ENCODE measurements at places on chromosomes 6 and 20.

- DNase-seq, result no peak
Measured at GRCh38 chr6:117432273-117432672, 6.5 kb upstream of the ROS1 start.

DNA sequence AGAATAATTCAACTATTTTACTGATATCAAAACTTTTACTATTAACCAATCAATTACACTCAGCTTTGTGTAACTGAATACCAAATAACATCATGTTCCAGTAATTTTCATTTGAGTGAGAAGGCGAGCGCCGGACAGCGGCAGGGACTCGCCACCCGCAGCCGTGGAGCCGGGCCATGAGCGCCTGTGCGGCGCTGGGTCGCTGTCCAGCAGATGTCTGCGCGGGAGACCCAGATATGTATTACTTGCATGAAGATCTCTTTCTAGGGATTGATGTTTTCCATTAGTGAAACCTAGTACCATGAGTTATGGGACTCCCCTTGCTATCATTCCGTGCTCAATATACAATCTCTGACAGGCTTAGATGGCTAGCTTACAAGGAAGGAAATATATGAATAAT lies 245.1 kb upstream of the PRSS16 start:
- DNase-seq, result no peak

DNA sequence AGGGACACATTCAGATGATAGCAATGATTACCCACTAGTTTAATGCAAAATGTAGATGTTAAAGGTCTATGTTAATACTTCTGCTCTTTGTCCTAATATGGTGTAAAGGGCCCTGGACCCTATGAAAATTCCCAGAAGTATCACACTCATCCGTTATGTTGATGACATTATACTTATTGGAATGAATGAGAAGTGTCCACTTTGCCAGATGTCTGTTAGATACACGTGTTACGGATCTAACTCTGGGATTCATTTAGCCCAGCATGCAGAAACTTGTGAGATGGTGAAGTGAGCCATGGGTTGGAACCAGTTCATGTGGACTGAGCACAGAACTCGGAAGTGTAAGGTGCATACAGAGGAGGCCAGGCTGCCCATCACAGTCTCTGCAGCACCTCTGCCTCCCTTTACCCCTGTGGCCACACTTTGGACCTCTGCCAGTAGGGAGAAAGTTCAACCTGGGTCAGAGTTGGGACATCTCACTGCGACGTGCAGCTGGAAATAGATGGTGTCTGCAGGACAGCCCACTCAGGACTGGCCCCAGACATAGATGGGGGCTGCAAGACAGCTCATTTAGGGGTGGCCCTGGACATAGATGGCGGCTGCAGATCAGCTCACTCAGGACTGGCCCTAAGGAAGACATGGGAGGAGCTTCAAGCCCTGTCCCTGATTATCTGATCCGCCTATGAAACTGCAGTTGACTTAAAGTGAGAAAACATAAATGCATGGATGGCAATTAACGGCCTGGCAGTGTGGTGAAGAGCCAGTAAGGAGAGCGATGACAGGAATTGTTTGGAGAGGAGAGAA lies 71.2 kb upstream of the THBS2 start:
- DNase-seq, result no peak

- DNase-seq, result no peak
Measured at GRCh38 chr6:6942831-6943230, 164.9 kb upstream of the RREB1 start.

DNA sequence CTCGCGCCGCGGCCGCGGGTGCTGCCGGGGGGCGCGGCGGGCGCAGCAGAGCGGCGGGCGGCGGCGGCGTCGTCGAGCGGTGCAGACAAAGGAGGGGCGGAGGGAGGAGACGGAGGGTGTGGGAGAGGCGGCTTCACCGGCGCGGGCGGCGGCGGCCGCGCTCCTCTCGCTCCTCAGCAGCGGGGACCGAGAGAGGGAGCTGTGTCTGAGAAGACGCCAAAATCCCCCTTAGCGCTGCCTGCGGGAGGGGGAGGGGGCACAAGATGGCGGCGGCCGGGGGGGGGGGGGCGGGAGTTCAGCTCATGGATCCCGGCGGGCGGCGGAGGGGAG lies 296 bp downstream of the ADNP start:
- DNase-seq, result no peak

Measured in CD4-positive, alpha-beta T cell treated with Interleukin-4 for 4 hours (primary cell).